ENCODE measurements at places on chromosomes 16 and 17.

GRCh38 chr16:69532641-69533455 lies 32.9 kb upstream of the NFAT5 start:
- DNase-seq, result no peak

GRCh38 chr17:3980381-3981014 lies 16.3 kb upstream of the ATP2A3 start:
- no peak for DNase-seq

DNA sequence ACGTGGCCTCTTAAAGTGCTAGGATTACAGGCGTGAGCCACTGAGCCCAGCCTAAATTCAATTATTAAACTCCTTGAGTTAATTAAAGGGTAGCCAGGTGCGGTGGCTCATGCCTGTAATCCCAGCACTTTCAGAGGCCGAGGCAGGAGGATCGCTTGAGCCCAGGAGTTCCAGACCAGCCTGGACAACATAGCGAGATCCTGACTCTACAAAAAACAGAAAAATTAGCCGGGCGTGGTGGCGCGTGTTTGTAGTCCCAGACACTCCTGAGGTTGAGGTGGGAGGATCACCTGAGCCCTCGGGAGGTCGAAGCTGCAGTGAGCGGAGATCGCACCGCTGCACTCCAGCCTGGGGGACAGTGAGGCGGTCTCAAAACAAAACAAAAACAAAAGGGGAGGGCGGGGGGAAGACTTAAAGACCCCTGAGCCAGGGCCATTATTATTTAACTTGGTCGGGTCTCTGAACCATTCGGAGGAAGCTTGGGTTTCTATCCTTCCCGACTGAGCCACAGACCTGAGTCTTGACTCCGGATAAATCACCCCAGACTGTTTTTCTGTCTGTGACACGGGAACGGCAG lies 19.5 kb downstream of the BCL7C start:
- no peak for DNase-seq

DNA sequence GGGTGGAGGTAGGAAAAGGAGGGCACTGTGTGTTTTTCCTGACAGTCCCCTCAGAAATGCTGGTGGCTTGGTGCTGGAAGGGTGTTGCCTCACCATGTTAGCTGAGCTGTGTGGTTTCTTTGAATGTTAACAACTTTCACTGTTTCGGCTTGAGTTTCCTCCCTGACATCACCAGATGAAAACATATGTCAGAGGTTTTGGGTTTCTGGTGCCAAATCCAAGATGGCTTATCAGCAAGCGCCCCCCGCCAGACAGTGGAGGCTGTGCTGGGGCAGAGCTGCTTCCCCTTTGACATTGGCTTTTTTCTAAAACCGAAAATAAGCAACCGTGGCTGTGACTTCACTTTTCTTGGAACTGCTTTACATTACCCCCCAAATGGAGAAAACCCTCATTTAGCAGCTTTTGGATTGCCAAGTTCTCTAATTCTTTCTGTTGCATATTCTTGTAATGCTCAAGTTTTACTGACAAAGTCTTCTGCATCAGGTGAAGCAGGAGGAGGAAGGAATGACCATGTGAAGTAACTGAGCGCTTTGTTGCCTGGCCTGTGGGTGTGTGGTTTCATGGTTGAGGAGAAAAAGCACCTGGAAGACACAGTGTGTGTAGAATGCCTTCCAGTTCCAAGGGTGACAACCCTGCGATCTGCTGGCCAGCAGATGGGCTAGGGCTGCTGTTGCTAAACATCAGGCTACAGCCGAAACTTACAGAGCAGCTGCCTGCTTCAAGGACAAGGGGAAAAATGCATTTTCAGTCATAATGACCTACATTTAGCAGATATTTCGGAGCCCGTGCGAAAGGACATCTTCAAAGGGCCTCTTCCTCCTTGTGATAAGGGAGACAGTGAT lies 9.7 kb downstream of the RMI2 start:
- DNase-seq, result no peak

GRCh38 chr17:12047681-12048376 lies 27.2 kb downstream of the MAP2K4 start:
- no peak for DNase-seq

GRCh38 chr17:76107509-76107908 lies 3.9 kb upstream of the EXOC7 start:
- no peak for DNase-seq

GRCh38 chr16:81539009-81539758 lies 94.6 kb downstream of the CMIP start:
- DNase-seq, result no peak

- DNase-seq, result no peak
Observed at GRCh38 chr16:86229866-86230656, 280.3 kb upstream of the FOXF1 start.

GRCh38 chr17:39867880-39868553 lies at the start of gene ZPBP2:
Gene ZPBP2, plus strand, starts transcription at chr17:39868202. Its CDS starts 153 bp downstream, at chr17:39868355.
- no peak for DNase-seq

DNA sequence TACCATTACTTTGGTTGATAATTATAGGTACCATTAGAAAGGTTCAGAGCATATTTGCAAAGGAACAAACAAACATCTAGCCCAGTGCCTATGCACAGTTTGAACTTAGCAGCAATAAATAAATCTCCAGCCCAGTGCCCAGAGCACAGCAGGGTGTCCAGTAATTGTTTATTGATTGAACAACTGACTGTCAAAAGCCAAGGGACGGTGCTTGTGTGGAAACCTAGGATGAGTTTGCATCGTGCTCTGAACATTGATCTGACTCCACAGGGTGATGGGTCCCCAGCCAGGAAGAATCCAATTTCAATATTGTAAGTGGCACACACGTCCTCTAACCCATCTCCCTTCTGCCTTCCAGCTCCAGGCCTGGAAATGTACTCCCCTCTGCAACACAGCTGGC lies 625.5 kb upstream of the C16orf82 start:
- DNase-seq, result no peak

- DNase-seq, result no peak
Observed at GRCh38 chr17:4513113-4514032, 14.7 kb downstream of the SPNS2 start.

DNA sequence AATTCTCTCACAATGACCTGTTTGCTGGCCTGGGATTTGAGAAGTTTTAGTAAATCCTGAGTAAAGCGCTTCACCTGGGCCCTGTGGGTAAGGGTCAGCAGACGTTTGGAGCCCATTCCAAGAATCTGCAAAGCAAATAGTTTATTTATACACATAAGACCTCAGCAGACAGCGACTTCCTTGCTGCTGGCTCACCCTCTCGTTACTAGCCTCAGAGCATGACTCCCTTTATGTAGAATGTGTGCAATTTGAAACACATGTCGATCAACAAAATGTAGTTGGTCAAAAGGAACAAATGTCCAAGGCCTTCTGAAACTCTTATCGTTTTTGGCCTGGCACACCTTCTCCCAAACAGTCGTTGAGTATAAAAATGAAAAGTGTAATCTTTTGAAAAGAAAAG lies 31.3 kb downstream of the MARF1 start:
- DNase-seq, result no peak

DNA sequence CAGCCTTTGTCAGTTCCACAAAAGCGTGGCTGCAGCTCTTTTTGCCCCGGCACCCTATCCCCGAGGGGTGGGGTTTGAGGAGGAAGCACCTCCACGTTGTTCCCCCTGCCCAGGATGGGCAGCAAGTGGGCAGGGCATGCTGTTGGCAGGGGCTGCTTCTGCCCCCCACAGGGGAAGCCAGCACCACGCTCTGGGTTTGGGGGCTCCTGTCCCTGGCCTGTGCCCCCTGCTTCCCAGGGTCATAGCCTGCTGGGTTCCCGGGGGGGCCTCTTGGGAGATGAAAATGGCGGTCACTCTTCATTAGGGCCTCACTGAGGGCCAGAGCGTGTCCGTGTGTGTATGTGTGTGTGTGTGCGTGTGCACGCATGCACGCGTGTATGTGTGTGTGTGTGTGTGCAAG lies 22.8 kb downstream of the LASP1 start:
- DNase-seq, result no peak

DNA sequence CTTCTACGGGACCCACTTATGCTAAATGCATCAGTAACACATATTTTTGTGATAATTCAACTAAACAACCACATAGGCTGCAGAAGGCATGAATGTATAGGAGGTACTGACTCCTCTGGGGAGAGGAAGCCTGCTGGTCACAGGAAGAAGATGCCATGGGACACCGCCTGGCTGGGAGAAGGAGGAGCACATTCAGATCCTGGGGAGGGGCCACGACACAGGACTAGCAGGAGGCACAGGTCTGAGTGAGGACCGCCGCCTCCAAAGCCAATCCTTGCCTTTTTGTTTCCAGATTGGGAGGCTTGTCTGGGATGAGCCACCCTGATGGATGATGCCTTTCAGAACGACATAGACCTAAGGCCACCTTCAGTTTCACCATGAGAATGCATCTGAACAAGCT lies 34.6 kb downstream of the MBTPS1 start:
- no peak for DNase-seq

DNA sequence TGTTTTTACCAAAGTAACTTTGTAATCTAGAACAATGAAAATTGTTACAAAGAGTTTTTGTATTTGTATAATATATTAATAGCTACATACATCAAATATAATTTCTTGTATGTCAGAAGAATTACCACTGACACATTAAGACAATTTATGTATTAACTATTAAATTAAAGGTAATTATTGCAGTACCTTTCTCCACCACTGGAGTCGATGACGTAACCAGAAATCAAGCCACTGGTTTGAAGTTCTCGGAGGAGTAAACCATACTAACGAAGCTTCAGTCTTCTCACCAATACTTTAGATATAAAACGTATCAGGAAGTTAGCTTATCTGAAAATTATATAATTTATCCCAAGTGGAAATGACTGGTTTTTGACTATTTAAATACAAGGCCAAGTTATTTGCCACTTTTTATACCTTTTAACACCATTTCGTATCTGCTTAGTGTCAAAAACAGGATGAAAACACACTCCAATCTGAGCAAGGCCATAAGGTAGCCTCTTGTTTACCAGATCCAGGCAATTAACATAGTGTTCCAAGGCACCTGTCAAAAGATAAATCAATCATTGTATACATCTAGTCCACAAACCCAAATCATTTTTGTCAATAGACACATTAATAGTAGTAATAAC lies 4.3 kb downstream of the POLG2 start:
- no peak for DNase-seq

GRCh38 chr17:34400301-34400931 lies 37.4 kb upstream of the CCL1 start:
- DNase-seq, result no peak

GRCh38 chr16:2008009-2008526 lies 1.6 kb downstream of the ZNF598 start:
- DNase-seq, result no peak

GRCh38 chr17:31111183-31111582 lies 16.4 kb downstream of the NF1 start:
- DNase-seq, result no peak

DNA sequence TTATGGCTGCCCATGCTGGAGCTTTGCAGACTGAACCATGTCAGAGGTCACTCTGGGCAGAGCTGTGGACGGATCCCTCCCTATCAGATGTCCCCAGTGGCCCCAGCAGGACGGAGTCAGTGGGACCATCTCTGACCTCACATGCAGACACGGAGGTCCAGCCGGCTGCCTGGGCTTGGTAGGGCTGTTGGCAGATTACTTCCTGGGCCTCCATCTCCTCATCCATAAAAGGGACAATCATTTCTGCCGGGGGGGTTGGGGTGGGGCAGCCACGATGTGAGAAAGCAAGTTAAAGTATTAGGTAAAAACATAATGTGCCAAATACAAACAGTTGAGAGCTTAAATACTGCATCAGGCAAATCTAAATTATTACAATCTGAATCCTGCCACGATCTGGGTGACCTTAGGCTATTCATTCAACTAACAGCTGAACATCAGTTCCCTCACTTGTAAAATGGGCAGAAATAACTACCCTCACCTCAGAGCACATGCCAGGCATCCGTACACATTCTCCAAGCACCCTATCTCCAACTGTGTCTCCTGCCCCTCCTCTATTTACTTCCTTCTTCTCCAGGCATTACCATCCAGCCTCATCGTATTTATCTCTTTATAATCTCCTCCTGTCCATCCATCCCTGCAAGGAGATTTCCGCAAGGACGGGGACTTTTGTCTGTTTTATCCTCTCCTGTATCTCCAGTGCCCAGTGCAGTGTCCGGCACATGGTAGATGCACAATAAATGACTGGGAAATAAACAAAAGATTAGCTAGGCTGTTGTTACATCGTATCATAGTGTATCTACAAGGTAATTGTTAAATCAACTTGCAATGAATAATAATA lies 192.3 kb upstream of the FOXF1 start:
- no peak for DNase-seq

GRCh38 chr17:32341141-32341856 lies 674 bp downstream of the C17orf75 start:
- DNase-seq, result no peak

DNA sequence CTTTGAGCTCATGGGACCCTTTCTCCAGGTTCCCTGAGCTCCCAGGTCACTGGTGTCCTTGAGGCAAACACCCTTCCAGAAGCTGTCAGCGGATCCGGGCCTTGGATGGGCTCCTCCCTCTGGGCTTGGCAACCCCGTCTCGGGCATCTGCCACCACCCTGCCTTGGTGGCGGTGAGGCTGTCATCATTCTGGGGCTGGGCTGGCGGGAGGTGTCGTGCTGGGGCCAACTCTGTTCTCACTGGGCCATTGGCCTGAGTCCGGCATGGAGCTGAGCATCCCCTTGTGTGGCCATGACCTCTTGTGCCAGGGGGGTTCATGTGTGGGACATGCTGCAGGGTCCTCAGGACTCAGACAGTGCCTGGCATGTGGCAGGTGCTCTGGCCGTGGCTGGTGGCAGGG lies 197.6 kb downstream of the LAT start:
- DNase-seq, result no peak
